ENCODE measurements at places on chromosomes 16 and 17.

- no peak for DNase-seq
Observed at GRCh38 chr17:6675201-6675825, 23.8 kb downstream of the C17orf100 start.

DNA sequence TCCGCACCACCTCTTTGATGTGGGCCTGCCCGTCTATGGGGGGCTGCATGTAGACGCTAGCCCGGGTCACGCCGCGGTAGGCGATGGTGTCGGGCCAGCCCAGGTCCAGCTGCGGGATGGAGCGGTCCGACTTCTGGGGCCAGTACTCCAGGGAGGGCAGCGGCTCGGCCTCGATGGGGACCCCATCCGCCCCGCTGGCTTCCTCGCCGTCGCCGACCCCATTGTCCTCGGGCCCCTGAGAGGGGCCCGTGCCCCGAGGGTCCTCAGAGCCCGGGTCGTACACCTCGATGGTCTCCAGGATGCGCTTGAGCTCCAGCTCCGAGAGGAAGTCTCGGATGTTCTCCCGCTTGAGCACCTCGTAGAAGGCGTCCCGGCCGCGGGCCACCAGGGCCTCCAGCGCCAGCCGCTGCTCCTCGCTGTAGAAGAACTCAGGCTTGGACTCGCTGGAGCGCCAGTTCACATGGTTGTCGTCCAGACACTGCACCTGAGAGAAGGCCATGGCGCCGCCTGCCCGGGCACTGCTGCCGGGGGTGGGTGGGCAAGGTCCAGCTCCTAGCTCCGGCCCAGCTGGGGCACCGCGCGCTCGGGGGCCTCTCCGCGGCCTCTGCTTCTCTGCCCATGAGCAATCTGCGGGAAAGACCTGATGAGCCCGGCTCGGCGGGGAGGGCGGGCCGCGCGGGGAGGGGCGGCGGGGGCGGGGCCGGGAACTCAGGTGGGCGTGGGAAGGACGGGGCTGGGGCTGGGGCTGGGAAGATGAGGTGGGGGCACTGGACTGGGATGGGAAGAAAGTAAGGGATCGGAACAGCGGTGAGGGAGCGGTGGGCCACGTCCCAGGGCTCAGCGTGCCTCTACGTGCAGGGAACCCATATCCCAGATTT lies 782 bp downstream of the FAM83G start:
- DNase-seq, result peak; percentile 65

- no peak for DNase-seq
Observed at GRCh38 chr17:28328325-28328724, 6.9 kb downstream of the IFT20 start.

- DNase-seq, result peak; percentile 92
Observed at GRCh38 chr17:43367737-43368242, 31.0 kb upstream of the ARL4D start.

DNA sequence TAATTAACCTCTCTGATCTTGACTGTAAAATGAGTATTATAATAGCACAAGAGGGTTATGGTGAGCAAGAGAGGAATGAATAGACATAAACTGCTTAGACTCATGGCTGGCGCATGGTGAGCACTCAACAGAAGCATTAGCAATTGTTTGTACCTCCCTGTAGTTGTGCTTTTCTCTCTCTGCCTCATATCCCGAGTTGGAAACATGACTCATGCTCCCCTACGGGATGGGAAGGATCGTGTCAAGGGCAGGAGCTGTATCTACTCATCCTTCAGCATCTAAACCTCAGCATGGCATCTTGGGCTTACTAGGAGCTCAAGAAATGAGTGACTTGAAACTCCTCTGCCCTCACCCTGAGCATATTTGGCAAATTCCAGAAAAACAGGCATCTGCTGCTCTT lies 299.6 kb downstream of the MAP2K4 start:
- peak; percentile 74 for DNase-seq

GRCh38 chr17:41437254-41437653 lies 3.5 kb downstream of the KRT38 start:
- DNase-seq, result no peak

GRCh38 chr16:85566561-85567100 lies 46.5 kb upstream of the GSE1 start:
- no peak for DNase-seq

GRCh38 chr16:278863-279366 lies 1.5 kb upstream of the ARHGDIG start:
- peak; percentile 66 for DNase-seq

DNA sequence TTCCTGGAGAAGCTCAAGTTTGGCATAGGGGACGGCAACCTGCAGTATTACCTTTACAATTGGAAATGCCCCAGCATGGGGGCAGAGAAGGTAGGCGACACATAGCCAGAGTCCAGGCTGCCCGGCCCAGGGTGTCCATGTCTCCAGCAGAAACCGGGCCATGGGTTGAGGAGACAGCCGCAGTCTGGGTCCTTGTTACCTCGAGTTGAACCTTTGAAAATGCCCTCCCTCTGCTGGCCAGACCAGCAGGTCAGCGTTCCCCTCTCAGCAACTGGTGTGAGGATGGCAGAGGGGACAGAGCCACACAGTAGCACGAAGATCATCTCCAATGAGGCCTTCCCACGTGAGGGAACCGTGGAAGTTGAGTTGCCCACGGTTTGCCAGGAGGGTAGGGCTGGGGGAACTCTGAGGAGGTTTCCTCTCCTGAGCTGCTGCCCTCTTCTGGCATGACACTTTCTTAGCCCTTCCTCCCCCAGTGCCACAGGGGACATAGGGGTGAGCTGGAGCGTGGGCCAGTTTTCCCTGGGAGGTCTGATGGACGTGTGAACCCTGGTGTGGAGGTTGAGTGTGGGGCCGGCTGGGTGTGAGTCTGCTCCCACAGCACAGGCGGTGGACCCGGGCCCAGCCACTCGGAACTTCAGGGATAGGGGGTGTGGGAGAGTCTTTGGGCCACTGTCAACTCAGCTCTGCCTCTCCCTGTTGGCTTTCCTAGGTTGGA lies 27.2 kb downstream of the PLCD3 start:
- DNase-seq, result no peak

DNA sequence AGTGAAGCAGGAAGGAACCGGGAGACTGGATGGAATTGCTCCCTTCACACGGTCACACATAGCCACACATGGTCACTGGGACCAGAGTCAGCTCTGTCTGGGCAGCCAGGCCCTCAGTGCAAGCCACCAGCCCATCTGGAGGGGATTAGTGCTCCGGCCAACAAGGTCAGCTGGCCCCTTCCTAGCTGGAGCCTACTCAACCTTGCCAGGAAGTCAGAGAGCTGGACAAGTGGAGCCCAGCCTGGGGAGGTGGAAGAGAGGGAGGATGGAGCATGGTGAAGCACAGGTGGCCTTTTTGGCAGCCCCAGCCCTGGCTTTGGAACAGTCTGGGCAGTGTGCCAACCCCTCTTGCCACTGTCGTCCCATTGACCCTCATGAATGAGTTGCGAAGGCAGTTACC lies 3.7 kb upstream of the CACNA1G start:
- no peak for DNase-seq

- peak; percentile 61 for DNase-seq
Observed at GRCh38 chr17:59762049-59762823, 54.8 kb downstream of the VMP1 start.

GRCh38 chr16:84631886-84632285 lies 14.0 kb upstream of the COTL1 start:
- DNase-seq, result no peak

GRCh38 chr16:68166264-68166663 lies 69.7 kb downstream of the ESRP2 start:
- no peak for DNase-seq

DNA sequence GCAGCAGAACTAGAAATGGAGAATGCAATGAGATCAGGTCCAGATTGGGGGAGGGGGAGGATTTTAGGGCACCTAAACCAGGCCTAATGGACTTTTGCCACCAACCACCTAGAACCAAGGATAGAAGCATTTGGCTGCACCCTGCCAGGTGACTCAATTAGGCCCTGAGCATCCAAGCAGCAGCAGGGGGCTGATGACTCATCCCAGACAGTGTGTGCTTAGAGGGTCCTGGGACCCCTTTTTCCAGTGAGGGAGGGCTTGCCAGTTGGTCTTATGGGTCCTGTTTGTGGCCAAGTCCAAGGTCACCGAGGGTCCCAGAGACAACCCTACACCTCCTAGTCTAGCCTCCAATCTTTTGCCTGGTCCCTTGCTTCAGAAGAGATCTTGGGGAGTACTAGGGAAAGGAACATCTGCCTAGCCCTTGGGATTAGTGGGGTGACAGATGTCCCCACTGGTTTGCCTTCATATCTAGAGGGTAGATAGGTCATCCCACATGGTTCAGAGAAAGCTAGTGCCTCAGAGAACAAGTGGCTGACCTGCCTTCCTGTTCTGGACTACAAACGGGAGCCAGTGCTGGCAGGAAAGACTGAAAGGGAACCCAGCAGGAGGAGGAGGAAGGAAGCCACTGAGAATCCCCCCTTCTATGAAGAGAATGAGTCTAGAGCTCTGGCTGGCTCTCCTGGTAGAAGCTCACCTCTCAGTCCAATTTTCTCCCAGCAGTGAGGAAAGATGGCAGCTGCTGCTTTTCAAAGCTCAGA lies 1.6 kb upstream of the TBKBP1 start:
- no peak for DNase-seq

GRCh38 chr17:82429824-82430223 lies 11.4 kb upstream of the OGFOD3 start:
- no peak for DNase-seq

DNA sequence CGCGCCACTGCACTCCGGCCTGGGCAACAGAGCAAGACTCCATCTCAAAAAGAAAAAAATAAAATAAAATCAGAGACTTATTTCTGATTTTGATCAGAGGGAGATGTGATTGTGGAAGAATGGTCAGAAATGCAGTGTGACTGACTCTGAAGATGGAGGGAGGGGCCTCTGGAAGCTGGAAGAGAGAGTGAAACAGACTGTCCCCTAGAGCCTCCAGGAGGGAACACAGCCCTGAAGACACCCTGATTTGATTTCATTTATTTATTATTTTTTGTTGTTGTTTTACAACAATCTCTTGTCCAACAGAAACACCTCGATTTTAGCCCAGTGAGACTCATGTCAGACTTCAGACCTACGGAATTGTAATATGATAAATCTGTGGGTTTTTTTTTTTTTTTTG lies 26.1 kb downstream of the BCL7C start:
- no peak for DNase-seq

DNA sequence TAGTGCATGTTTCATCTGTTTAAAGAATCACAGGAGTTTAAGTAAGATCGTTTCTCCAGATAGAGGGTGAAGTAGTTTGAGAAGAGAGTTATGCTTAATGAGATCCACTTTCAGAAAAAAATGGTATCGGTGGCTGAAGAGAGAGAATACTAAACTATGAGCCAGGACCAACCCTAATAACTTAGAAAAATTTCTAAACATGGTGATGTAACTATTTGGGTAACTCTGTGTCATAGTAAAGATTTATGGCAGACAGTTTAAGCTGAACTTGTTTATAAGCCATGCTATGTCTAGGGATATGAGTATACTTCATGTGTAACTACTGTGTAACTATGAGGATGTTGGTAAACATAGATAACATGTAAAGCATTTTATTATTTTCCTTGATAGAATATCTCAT lies 489.5 kb downstream of the KCNJ2 start:
- DNase-seq, result no peak

- peak; percentile 55 for DNase-seq
Observed at GRCh38 chr17:17313350-17313991, 10.3 kb downstream of the NT5M start.

DNA sequence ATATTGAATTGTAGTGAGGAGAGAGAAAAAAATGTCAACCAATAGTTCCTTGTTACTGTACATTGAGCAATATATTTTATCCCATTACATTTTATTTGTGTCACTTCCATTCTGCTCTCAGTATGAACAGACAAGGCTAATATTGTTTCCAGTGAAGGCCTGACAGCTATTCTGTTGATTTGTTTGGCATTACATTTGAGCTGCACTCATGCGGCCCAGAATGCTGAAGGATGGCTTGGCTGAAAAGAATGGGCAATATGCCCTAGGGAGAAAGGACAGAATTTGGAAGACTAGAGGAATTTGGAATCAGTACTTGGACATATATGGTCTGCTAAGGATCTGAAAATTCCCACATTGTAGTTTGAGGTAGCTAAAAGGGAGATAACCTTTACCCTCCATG lies 1294.4 kb downstream of the CDH8 start:
- DNase-seq, result no peak

- DNase-seq, result no peak
Observed at GRCh38 chr16:6008670-6009069, 911.1 kb upstream of the EEF2KMT start.

DNA sequence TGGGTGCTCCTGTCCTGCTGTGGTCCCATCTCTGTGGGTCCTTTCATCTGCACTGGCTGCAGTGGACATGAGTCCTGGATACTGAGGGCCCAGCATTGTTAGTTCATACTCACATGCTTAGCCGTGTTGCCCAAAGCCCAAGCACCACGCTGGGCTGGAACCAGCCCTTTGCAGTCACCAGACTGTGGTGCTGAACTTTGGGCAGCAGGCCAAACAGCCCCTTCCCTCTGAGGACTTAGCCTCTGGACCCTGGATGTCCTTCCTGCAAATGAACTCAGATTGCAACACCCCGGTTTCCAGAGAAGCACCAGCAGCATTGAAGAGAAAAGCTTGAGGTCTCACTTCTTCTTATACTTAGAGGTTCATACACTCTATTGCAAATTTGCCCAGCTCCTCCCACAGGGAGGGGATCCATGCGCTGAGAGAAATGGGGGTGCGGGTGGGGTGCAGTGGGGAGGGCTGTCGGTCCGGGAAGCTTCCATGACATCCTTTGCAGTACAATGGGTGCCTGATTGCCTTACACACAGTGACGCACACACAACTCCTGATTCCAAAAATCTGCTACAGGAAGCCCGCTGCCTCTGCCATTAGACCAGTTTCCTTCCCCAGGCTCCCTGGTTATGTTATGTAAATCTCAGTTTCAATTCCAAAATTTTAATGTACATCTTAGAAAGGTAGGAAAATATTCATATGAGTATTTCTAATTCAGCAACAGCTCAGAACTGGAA lies 65.8 kb downstream of the RGS9 start:
- no peak for DNase-seq

DNA sequence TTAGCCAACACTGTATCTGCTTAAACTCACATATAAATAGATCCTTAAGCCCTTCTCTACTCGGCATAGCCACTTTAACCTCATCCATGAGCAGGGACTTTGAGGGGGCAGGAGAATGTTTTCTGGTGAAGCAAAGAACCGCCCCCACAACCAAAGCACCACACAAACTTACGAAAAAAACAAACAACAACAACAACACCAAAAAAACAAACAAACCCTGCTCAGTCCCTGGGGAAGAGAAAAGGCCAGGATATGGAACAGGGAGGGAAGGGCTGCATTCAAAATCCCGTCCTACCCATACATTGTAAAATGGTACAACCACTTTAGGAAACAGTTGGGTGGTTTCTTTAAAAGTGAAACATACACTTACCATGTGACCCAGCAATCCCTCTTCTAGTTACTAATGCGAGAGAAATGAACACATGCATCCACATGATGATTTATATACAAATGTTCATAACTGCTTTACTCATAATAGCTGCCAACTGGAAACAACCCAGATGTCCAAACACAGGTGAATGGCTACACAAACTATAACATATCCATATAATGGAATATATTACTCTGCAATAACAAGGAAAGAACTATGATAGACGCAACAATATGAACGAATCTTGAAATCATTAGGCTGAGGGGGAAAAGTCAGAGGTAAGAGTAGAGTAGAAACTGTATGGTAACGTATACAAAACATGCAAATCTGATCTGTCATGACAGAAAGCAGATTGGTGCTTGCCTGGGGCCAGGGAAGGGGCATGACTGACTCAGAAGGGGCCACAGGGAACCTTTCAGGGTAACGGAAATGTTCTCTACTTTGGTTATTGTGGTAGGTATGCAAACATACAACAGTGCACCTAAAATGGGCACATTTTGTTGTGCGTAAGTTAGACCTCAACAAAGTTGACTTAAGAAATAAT lies 37.7 kb upstream of the TOB1 start:
- peak; percentile 54 for DNase-seq

GRCh38 chr16:58269526-58269925 lies 25.3 kb downstream of the PRSS54 start:
- peak; percentile 6 for DNase-seq

Data from Daoy (cell line).